ENCODE measurements at places on chromosomes 11 and 22.

- no peak for DNase-seq
These were observed 16.6 kb downstream of the MED15 start for GRCh38 chr22:20524004-20524481.

- DNase-seq, result no peak
These were observed 459.6 kb downstream of the TBC1D22A start for GRCh38 chr22:47221840-47222615.

GRCh38 chr22:36445158-36445668 is 36.2 kb downstream of the TXN2 start:
- DNase-seq, result no peak

- DNase-seq, result peak; percentile 68
These were observed 34.4 kb downstream of the PRDM11 start for GRCh38 chr11:45180848-45181192.

GRCh38 chr11:10807493-10808234 is 1.1 kb downstream of the EIF4G2 start:
- DNase-seq, result peak; percentile 37

- DNase-seq, result no peak
These were observed 589.0 kb upstream of the ANO5 start for GRCh38 chr11:21603886-21604285.

DNA sequence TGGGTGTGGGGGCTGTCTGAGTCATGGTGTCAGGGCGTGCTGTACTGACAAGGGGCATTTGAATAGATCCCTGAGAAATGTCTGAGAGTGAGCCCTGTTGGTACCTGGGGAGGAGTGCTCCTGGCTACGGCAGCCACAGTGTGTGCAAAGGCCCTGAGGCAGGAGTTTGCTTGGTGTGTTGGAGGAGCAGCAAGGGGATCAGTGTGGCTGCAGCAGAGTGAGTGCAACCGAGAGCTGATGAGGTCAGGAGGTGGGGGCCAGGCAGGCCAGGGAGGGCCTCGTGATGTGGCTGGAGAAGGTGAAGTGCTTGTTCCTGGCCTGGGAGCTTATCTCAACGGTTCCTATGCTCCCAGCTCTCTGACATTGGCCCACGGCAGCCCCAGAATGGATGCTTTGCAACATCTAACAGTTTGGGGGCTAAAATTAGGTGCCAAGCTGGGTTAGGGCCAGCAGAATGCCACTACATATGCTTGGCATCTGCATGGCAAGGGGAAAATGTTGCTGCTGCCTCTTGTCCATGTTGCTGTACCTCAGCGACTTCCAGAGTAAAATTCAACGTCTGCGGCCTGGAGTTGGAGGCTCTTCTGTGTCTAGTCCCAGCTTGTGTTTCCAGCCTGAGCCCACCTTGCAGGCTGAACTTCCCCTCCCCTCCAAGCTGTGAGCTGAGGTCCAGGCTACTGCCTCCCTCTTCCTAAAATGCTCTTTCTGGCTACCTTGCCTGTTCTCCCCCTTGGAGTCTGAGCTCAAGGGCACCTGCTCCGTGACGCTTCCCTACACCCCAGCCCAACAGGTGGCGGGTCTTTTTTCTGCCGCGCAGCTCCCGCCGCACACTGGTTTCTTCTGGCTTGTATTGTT is 48.2 kb upstream of the MYEOV start:
- no peak for DNase-seq

DNA sequence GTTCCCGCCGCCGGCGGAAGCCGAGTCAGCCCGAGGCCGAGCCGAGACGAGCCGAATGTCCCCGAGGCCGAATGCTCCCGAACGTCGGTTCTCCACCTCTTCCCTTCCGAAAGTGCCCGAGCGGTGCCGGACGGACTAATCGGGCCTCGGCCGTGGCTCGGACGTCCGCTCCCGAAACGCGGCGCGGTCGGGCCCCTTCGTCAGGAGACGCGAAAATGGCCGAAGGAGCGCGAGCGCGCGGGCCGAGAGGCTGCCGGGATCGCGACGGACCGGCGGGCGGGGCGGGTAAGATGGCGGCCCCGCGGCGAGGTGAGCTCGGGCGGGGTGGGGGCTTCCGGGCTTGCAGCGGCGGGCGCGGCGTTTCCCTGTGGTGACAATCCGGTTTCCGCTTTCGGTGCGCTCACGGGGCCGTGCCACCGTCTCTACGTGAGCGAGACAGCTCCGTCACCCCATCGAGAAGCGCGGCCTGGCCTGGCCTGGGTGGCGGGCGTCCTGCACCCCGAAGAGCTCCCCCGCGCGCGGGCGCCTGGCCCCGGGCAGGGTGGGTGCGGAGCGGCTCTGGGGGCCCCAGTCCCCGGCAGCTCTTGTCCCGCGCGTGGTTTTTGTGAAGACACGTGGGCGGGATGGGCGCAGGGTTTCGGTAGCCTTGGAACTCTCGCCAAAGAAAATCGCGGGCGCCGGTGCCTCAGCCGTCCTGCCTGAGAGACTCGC is at the start of gene TMEM80:
Gene TMEM80 (plus strand): TSS at position 279 of the 711 bp plus-strand sequence. CDS start 12 bp downstream, at position 291.
- peak; percentile 93 for DNase-seq

- DNase-seq, result no peak
These were observed 168.6 kb downstream of the FAT3 start for GRCh38 chr11:92393218-92393617.

GRCh38 chr22:22936915-22937656 is 49.5 kb downstream of the IGLL5 start:
- DNase-seq, result no peak

GRCh38 chr22:24512043-24512442 is 16.9 kb downstream of the UPB1 start:
- no peak for DNase-seq

DNA sequence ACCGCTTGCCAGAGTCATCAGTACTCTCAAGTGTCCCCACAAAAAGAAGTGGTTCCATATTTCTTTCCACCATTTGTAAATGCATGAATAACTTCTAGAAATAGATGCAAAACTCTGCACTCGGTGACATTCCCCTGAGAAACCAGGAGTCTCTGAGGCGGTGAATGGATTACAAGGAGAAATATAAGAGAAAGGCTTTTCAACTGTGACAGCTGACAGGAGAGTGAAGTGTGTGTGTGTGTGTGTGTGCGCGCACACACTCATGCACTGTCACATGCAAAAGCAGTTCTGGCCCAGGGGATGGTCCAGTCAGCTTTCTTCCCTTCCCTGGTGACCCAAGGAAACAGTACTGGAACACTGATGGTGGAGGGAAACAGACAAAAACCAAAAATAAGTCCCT is 710.0 kb downstream of the OPCML start:
- no peak for DNase-seq

DNA sequence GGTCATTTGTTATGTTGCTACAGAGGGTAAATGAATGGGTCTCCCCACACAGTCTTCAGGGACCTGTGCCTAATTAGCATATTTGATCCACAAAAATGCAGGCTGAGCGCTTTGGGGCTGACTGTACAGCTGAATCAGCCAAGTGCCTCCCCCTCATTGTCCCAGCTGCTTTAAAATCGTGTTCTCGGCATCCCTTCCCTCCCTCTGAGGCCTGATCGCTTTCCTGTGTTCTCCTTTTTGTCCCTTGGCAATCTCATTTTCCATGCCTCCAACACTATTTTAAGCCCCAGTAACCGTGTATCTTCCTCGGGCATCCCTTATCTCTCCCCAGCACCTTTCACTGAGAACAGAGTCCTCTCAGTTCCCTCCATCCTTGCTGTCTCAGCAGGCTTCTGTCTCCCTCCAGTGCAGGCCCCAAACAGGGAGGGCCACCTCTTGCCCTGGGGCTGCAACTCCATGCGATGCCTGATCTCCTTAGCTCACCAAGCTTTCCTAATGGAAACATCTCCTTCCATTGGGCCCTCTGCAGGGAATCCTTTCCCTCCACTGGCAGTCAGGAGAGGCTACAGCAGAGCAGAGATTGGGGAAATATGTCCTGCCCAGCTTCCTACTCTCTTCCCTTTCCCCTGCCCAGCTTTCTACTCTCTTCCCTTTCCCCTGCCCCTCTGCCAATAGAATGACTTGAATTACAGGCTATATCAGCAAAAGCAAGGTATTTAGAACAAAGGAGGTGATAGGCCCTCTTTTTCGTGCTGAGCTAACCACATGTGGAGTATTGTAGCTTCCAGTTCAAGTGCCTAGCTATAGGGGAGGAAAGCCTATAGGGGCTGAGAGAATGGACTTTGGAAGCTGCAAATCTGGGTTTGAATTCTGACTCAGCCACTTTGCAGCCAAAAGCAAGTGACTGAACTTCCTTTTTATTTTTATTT is 13.8 kb downstream of the UQCR10 start:
- DNase-seq, result peak; percentile 29

- DNase-seq, result peak; percentile 58
These were observed 64.6 kb downstream of the ARHGEF12 start for GRCh38 chr11:120400564-120401364.

GRCh38 chr11:76007166-76007565 is 192.2 kb downstream of the UVRAG start:
- no peak for DNase-seq

GRCh38 chr11:70142221-70142875 is 60.7 kb upstream of the FADD start:
- peak; percentile 68 for DNase-seq

DNA sequence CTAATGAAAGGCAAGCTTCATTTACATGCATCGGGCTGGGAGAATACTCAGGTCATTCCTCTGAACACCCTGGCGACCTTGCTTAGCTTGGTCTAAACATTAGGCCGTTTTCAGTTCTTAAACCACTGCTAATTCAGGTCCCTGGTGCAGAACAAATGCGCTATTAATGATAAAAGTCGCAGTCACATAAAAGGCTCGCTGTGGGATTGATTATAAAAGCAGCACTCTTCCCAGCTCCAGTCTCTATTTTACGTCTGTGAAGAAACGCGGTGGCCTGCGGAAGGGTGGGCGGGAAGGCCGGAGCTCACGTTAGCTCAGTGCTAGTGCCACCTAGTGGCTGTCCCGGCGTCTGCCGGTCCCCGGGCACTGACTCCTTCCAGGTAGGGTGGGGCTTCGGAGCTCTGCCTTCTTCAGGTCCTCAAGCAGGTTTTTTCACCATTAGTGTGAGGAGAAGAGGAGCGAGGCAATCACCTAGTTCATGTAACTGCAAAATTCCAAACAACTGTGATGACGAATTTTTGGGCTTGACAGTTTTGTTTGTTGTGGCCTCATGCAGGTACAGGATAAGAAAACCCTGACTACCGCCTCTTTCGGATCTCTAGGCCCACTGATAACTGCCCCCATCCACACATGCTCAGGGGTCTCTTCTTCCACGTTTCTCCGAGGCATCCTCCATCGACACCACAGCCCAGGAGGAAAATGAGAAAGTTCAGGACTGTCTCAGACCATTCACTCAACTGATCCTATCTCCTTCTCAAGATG is 66.5 kb upstream of the CLMP start:
- DNase-seq, result peak; percentile 91

DNA sequence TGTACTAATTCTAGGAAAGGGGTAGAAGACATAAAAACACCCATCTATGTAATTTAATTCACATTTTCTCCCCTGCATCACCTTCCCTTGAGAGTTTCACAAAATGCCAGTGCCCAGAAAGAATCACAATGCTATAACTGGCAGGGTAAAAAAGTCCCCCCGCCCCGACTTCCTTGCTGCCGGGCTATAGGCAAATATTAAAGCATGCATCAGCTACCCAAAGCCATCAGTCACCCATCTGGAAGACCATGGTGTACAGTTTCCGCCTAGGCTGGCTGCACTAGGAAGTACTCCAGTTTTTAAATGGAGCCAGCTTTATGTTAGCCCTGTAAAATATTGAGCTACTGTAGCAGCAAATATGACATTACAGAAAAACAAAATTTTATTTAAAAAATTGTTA is 67.8 kb downstream of the ST14 start:
- DNase-seq, result no peak

GRCh38 chr11:69141742-69142141 is 14.0 kb upstream of the SMIM38 start:
- no peak for DNase-seq

DNA sequence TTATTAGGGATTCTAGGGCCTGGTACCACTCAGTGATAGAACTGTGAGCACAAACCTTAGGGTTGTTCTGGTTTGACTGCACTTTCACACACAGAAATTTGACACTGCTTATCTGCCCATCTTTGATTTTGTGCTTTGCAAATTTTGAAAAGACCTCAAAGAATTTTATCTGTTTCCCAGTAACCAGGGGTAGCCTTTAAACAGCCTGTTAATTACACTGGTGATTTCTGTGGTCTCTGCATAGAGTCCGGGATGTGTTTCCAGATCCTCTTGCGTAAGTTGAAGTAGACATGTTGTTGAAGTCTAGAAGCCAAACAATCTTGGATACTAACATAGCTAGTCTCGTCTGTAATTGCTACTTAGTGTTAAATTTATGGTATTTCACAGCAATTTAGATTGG is 75.3 kb downstream of the C22orf31 start:
- no peak for DNase-seq

DNA sequence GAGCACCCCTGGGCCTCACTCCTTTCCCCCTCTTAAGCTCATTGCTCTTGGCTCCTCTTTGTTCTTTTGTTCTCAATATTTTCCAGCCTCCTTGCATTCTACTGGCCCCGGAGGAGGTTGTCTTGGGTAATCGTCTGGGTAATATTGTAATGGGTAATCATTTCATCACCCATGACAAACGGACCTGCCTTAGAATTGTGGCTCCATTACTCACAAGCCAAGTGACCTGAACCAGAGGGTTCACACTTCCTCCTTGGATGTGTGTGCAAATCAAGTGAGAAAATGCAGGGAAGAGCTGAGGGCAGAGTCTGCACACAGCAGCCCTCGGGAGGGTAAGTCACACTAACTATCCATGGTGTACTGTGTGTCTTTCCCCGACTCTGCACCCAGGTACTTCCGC is 305.0 kb downstream of the BUD13 start:
- no peak for DNase-seq

GRCh38 chr11:73869332-73869949 is 7.2 kb downstream of the COA4 start:
- DNase-seq, result no peak

DNA sequence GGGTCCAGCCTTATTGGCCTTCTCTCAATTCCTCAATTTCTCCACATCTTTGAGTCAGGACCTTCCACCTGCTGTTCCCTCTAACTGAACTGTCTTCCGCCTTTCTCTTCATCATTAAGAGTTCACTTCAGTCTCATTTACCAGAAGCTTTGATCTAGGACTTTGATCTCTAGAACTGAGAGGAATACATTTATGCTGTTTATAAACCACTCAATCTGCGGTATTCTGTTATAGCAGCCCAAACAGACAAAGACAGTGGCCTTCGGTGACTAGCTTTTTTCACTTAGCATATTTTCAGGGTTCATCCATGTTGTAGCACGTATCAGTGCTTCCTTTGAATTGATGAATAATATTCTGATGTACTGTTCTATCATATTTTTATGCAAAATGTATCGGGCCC is 10.5 kb downstream of the CLPB start:
- DNase-seq, result no peak

GRCh38 chr22:40107851-40108378 is 69.8 kb upstream of the TNRC6B start:
- DNase-seq, result no peak

- DNase-seq, result no peak
These were observed 34.8 kb upstream of the PSMA1 start for GRCh38 chr11:14554959-14555358.

GRCh38 chr11:71488681-71489270 is 35.8 kb downstream of the NADSYN1 start:
- no peak for DNase-seq

DNA sequence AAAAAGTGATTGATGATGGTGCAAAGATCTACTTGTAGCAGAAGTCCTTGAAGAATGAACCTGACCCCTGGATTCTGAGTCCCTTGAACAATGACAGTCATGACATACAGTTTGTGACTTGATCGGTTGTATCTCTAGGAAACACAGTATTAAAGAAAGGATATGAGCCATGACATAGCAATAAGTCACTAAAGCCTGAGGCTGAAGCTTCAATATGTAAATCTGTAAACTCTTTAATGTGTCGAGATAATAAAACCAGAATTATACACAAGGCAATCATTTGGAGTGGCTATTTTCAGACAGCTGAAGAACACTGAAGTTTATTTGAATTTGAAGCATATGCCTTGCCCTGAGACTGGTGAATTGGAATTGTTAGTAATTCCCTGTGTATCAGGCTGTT is 911.5 kb upstream of the RAG2 start:
- DNase-seq, result no peak

All from HAP-1 (cell line).